ENCODE measurements at places on chromosomes 5 and 9.

GRCh38 chr9:96253059-96253696 lies 48.8 kb downstream of the HSD17B3 start:
- DNase-seq = no peak

DNA sequence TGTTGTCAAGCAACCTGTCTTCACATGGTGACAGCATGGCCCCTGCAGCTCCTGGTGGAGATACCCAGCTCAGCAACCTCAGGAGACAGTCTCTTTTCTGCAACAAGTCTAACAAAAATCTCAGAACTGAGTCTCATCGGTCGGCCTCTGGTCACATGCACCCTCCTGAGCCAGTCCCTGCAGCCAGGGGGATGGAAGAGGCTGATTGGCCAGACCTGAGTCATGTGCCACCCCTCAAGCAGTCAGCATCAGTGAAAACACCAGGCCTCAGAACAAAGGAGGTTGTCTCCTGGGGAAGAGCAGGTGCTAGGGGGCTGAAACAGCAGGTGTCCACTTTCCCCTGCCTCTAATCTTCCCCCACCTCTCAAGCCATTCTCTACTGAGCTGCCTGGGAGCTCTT lies 54.4 kb downstream of the SMIM23 start:
- DNase-seq = no peak

DNA sequence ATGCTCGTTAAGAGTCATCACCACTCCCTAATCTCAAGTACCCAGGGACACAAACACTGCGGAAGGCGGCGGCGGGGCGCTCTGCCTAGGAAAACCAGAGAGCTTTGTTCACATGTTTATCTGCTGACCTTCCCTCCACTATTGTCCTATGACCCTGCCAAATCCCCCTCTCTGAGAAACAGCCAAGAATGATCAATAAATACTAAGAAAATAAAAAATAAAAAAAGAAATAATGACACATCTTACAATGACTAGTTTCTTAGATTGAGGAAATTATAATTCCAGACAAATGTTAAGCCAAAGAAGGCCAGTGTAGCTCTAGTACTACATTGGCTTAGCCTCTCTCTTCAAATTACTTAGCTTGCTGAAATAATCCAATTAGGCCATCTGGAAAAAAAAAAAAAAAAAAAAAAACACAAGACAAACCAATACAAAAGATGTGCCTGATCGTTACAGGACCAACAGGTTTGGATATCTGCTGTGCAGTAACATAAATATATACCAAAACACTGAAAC lies 58.0 kb downstream of the ANXA2R start:
- DNase-seq = no peak

- no peak for DNase-seq
Measured at GRCh38 chr5:177089127-177089526, 2.4 kb downstream of the FGFR4 start.

- no peak for DNase-seq
Measured at GRCh38 chr9:73611032-73611431, 459.4 kb downstream of the ANXA1 start.

- no peak for DNase-seq
Measured at GRCh38 chr5:154479944-154480750, 2.1 kb upstream of the HAND1 start.

- no peak for DNase-seq
Measured at GRCh38 chr5:90602681-90603080, 44.1 kb downstream of the ADGRV1 start.

- no peak for DNase-seq
Measured at GRCh38 chr5:97839341-97840086, 656.5 kb upstream of the RIOK2 start.

DNA sequence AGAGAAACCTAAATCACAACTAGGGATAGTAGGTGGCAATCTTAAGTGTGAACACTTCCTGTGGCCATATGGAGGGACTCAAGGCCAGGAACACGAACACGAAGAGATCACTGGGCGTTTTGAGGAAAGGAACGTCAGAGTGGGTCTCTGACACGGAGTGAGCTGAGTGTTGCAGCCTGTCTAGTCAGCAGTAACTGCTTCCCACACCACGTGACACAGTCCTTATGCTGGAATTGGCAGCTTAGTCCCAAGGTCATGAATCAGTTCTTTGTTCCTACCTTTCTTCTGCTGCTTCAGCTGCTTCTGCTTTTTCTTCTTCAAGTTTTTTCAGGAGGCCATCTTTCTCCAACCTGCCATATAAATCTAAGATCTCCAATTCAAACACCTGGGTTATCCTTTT lies 18.2 kb downstream of the SPACA9 start:
- DNase-seq = no peak

DNA sequence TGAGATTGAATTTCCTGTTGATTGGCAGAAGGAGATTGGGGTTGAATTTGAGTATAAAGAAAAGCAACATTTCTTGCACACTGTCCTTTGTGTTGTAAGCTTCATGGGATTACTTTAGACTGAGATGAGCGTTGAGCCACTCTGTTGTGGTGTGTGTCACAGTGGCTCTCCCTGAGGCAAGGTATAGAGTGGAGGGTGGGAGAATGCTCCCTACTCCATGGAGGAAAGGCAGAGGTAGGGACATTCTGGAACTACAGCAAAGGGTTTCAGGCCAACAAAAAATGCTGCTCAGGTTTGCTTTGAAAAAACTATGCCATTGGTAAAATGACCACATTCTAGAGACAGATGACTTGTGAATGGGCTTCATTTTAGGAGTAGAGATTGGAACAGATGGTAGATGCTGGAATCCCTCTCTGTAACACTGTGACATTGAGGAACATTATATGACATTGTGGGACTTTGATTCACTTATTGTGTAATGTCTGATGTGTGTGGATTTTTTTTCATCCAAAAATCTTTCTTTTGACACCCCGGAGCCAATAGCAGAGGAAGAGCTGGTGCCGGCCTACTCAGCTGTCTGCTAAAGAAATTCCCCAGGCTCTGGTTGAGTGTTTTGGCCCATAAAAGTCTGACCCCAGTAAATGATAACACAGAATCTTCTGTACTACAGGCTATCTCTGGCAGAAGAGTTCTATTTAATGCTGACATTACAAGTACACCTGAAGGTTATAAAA lies 6.2 kb upstream of the CEP120 start:
- DNase-seq = no peak

- no peak for DNase-seq
Measured at GRCh38 chr5:172634106-172634899, 6.8 kb upstream of the NEURL1B start.

- no peak for DNase-seq
Measured at GRCh38 chr5:20572614-20573013, 584.6 kb upstream of the CDH18 start.

GRCh38 chr9:122936464-122936863 lies 4.4 kb upstream of the RABGAP1 start:
- DNase-seq = no peak

DNA sequence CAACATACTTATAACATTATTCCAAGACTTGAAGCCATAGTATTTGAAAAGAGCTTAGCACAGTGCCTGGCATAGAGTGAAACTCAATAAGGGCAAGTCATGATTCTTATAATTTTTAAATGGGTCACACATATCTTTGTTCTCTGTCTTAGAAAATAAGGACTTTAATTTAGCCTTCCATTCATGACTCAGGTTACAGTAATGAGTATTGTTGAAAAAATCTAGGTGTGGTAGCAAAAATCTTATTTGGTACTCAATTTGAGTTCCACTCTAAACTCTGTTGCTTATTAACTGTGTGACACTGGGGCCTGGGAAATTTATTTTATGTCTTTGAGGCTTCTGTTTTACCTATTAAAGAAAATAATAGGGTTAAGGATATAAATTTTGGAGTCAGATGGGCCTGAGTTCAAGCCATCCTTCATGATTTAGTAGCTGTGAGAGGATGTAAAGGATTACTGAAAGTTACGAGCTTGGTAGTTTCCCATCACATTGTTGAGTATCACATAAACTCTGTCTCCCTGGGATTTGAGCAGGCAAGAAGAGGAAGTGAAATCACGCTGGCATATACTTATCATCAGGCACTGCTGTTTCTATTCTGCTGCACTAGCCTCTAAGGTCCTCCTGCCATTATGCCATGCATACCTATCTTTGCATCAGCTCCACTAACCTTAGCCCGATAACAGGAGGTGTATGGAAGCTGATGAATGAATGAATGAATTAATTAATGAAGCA lies 1.5 kb downstream of the SPINK9 start:
- no peak for DNase-seq

DNA sequence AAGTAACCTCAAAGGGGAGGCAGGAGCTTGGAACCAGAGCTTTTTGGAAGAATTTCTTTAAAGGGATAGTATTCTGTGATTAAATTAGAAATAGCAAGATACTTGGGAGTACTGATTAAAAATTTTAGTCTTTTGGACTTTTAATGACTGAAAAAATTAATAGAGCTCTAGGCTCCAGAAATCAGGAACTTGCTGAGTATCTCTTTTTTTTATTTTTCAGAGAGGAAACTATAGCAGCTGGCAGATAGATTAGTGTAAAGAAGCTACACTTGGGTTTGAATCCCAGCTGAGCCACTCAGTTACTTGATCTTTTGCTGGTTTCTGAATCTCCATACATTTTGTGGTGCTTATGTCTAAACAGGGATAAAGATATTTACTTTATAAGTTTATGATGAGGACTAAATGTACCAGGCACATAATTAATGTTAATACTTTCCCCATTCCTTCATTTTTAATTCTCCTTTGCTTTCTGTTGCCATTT lies 94.2 kb upstream of the TNC start:
- DNase-seq = no peak

DNA sequence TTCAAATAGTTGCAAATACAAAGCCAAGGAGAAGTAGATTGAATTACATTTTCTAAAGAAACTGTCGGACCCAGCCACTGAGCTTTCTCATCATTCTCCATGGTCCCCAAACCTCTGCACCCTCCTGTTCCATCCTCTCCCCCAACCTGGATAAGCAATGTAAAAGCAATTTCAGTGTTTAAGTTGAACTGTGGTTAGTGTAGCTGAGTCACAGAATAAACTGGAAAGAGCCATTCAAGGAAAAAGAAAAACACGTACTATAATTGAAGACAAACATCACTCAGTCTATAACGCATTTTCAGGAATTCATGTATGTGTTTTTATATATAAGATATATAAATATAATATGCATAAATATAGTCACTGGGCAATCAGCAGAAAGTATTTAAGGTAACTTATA lies 54.1 kb upstream of the TMEM161B start:
- DNase-seq = no peak

- DNase-seq = no peak
Measured at GRCh38 chr5:163497315-163497714, 8.1 kb upstream of the MAT2B start.

- no peak for DNase-seq
Measured at GRCh38 chr9:134778841-134779411, 101.7 kb upstream of the FCN2 start.

- DNase-seq = no peak
Measured at GRCh38 chr5:167688341-167689130, 602.9 kb upstream of the WWC1 start.

DNA sequence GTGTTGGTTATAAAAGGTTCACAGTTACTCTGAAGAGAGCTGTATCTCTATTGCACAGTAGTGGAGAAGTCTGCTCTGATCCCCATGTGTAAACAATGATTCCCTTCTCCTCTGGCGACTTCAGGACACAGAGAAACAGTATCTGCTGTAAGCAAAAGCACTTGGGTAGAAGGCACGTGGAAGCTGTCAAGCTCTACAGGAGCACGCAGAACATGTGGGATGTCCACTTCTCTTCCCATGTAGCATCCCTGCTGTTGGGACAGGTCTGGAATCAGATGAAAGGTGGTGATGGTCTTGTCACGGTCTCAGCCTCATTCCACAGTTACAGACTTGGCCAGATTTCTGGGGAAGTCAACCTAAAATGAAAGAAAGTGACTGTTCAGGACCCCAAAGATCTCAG lies 9.4 kb upstream of the MAPK9 start:
- no peak for DNase-seq

GRCh38 chr5:180646963-180647305 lies 2.5 kb downstream of the FLT4 start:
- DNase-seq = no peak

DNA sequence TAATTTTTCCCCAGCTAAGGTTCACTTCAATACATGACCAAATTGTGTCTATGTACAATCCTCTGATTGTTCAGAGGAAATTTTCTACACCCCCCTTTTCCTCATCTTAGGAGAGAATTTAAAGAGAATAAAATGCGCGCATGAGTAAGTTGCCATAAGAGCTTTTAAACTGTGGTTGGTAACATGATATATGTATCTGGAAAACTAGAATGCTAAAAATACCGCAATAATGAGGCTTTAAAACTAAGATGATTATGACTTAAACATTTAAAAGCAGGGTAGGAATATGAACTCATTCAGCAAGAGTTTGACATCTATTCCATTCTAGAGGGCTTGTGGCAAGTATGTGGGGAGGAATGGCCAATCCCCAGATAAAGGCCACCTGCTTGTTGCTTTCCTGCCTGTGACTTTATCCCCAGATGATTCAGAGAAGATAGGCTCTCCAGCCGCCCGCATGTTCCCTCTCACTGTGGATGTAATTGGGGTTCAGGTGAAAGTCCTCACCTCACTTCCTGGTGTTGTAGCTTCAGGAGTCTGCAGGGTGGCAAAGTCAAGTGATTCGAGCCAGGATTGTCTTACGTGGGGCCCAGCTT lies 26.5 kb upstream of the BASP1 start:
- no peak for DNase-seq

DNA sequence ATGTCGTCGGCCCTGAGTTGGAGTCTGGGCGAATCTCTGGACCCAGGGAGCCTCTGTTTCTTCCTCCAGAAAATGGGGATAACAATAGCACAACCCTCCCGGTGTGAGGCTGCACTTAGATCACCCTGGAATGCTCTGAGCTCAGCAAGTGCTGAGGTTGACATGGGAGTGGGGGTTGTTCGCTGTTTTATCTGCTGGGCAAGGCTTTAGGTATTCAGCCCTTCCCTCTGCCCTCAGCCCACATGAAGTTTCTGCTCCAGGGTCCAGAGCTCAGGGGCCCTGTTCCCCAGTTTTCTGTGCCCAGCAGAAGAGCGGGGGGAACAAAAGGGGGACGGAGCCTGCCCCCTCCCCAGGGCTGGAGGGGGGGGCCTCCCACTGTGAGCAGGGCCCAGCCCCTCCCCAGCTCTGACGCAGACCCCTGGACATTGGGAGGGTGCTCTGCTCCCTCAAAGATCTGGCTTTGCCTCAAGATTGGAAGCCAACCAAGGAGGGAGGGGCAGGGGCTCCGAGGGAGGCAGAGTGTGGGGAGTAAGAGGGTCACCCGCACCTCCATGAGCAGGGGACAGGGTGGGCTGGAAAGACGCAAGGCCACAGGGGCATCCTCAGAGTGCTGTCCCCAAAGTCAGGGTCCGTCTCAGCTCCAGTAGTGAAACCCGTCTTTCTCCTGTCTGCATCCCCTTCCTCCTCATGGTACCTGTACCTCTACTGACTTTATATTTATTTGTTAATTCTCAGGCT lies 215.6 kb downstream of the C9orf50 start:
- DNase-seq = no peak

- no peak for DNase-seq
Measured at GRCh38 chr9:77016526-77017504, 2.6 kb upstream of the FOXB2 start.
